ENCODE measurements at places on chromosomes 1 and 21.

DNA sequence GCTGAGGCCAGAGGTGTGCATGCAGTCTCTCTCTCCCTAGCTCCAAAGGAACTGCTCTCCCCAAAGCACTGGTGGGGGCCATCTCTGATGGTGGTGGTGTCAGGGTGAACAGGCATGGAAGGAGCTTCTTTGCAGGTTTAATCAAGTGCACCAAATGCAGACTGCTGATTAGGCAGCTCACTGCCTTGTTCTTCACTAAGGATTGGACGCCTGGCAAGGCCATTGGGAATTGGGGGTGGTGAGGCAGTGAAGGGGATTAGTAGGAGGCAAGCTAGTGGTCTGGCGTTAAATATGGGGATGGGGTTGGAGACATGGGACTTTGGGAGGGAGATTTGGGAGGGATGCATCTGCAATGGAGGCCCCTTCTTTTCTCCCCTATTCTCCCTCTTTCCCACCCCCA, 1.5 kb downstream of the CACNA1E start:
- H3K36me3 ChIP-seq: no peaks in the 10 kb centered on the region
- no peak overlapping the region for H3K27ac ChIP-seq
- DNase-seq: no peak
- peaks cover 74% of the 10 kb centered on the region for H3K27me3 ChIP-seq
- H3K4me1 ChIP-seq: peaks cover 15% of the 10 kb centered on the region

- DNase-seq: no peak
- no peaks in the 10 kb centered on the region for H3K4me1 ChIP-seq
- H3K27ac ChIP-seq: no peak overlapping the region
- peaks cover 3% of the 10 kb centered on the region for H3K36me3 ChIP-seq
These were observed 3.4 kb upstream of the FTCD start for GRCh38 chr21:46158666-46159300.

DNA sequence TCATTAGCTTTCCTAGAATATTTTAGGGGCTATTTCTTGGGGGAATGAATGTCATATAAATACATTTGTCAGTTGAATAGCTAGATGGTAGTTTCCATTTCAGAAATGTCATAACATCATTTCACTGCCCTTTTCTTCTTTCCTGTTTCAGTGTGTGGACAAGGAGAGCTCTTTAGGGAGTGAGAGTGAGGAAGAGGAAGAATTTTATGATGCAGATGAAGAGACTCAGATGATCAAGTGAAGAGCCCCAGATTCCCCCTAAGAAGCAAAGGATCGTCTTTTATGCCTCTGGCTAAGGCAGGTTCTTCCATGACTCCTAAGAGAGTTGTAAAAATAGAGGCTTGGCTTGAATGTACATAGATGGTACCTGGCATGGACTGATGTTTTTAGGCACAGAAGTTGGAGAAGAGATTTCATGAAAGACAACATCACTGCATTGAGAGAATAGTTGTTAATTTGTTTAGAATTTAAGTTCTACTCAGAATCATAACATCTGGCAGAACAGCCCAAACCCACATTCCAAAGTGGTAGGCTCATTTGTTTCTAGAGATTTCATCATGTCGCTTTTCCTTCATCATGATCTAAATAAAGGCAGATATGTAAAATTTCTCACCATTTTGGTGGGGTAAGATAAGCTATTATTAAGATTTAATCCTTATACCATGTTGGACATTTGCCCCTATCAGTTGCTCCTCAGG, 44.2 kb upstream of the MAB21L3 start:
- peaks cover 16% of the 10 kb centered on the region for H3K27me3 ChIP-seq
- H3K4me1 ChIP-seq: no peaks in the 10 kb centered on the region
- H3K36me3 ChIP-seq: no peaks in the 10 kb centered on the region
- H3K27ac ChIP-seq: no peak overlapping the region

GRCh38 chr1:5884110-5884509, 108.1 kb downstream of the NPHP4 start:
- H3K27ac ChIP-seq: no peak overlapping the region
- no peaks in the 10 kb centered on the region for H3K27me3 ChIP-seq
- H3K4me3 ChIP-seq: no peak overlapping the region
